Kidney capillary endothelial cell (primary cell): ENCODE measurements at places on chromosomes 2 and 18.

DNA sequence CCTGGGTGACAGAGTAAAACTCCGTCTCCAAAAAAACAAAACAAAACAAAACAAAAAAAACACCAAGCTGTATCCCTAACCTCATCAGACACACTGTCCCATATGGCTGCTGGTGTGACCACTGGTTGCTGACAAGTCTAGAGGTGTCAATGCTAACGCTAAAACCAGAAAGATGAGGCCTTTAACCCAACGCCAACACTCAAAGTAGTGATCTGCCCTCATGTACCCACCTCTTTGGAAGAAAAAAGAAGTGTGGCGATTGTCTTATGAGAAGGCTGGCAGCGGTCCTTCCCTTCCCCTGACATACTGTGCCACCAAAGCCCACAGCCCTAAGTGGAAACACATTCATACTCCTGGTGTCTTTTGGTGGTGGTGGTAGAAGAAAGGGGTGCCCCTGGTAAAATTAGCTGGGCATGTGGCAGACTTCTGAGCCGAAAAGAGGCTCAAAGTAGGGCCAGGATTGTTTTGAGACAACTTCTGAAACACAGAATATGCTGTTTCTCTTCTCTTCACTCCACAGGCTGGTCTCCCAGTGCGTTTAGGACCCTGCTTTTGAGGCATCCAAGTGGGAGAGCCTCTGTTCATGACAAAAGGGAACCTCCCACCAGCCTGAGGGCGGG is 9.8 kb downstream of the SERTAD2 start:
- no peak for DNase-seq

DNA sequence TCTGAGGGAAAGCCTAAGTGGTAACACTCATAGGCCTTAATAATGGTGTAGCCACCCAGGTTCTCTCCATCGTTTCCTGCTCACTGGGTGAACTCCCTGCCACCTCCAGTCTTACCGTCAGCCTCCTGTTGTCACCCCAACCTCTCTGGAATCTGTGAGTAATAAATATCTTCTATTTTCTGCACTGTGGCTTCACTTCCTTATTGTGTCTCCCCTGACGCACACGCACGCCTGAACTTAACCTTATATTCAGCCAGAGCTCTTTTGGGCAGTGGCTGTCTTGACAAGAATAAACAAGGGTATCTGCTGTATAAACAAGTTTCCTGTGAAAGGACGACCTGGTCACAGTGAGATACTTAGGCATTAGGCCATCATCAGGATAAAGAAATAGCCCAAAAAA is 467.2 kb downstream of the SPAG16 start:
- no peak for DNase-seq

DNA sequence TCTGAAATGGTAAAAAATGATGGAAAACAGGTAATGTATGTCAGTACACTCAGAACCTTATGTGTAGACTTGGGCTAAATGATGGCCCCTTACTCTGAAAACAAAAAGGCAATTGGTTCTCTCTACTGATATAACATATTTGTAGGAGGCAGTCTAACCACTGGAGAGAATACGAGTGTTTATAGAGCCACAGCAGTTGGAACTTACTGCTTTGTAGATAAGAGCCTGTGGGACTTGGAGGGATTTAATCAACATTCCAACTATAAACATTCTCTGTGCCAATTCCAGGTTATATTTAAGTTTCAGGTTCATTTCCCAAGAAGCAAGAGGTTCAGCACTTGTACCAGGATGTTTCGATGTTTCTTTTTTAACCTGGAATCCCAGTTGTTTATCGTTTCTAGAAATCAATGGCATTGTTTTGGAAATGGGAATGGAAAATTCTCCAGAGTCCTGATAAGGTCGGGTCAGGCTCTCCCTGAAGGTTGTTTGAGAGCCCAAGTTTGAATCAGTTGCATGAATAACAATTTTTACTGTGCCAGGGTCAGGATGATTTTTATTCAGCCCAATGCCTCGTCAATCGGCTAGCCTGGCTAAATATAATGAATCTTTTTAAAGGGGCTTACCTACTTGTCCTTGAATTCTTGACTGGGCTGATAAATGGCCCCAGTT is 278.4 kb upstream of the FAM98A start:
- DNase-seq: no peak

DNA sequence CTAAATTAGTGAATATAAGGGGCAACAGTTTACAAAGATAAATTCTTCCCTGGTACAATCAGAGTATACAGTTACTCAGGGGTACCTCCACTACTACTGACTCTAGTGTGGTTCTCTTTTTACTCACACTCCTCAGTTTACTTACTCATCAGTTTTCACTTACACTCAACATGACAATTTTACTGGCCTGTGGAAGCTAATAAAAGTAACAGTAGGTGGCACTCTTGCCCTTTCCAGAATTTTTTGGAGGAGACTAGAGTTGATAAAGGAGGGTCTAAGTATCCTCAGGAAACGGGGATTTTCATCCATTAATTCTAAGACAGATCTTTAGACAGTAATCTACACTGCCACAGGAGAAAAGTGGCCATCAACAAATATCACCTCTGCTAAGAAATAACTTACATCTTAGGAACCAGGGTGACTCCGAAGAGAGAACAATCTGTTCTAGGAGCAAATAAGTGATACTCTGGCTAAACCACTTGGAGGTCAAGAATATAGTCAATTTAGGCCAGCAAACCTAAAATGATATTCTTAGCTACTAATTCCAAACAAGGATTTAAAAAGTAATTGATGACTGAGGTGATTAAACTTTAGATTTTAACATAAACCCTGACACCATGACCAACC is 61.3 kb downstream of the ATL2 start:
- DNase-seq: peak; percentile 33

GRCh38 chr2:11540148-11540995 is 6.5 kb downstream of the GREB1 start:
- DNase-seq: no peak

DNA sequence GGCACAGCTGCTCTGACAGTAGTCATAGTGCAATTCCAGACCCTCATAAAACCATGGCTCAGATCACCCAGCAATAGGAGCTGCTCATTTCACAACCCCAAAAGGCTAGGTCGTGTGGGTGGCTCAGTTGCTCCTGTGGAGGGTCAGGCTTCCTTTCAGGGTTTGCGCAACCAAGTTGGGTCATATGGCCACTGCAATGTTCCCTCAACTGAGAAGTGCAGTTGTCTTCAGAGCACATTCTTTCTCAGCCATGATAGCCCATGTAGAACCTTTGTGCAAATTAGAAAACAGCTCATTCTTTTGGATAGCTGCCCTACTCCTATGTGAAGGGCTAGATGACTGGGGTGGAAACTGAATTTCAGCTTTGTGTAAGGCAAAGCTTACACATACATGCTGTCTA is 3.2 kb downstream of the SERPINB13 start:
- DNase-seq: no peak

DNA sequence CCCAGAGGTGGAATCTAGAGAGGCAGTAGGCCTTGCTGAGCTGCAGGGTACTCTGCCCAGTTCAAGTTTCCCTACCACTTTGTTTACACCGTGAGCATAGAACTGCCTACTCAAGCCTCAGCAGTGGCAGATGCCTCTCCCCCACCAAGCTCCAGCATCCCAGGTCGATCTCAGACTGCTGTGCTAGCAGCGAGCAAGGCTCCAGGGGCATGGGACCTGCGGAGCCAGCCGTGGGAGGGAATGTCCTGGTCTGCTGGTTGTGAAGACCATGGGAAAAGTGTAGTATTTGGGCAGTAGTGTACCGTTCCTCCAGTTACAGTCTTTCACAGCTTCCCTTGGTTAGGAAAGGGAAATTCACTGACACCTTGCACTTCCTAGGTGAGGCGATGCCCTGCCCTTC is 50.6 kb upstream of the FSIP2 start:
- DNase-seq: no peak

DNA sequence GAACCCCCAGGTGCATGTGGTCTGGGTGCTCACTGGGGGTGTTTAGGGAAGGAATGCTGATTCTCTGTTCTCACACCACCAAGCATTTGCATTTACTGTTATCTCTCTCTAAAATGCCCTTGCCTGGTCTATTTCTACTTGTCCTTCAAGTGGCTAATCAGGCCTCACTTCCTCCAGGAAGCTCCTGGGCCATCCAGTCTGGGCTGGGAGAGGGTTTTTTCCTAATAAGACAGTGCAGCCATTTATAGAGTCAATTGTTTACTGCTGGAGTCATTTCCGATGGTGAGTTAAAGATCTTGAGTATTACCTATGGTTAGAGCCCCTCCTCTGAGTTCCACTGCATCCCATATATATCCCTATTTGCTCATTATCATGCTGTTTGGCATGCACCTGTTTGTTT is 25.2 kb upstream of the ITGA6 start:
- peak; percentile 87 for DNase-seq

DNA sequence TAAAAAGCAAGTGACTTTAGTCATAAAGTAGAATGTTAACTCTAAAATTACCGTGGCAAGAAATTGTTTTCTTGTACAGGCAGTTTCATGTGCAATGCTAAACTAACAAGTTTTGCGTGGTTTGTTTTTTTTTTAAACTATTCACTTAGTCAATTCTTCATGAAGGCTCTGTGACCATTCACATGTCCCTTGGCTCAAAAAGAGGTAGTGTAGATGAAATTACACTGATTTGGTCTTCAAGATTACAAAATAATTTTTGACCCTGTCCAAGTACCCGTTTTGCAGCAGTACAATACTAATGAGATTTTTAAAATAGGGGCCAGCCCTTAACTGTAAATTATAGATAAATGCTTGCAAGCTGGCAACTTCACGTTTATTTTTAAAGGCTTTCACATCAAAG is 1.3 kb downstream of the TMEM131 start:
- DNase-seq: no peak

- no peak for DNase-seq
Measured at GRCh38 chr2:174052584-174052976, 87.4 kb upstream of the SP3 start.

DNA sequence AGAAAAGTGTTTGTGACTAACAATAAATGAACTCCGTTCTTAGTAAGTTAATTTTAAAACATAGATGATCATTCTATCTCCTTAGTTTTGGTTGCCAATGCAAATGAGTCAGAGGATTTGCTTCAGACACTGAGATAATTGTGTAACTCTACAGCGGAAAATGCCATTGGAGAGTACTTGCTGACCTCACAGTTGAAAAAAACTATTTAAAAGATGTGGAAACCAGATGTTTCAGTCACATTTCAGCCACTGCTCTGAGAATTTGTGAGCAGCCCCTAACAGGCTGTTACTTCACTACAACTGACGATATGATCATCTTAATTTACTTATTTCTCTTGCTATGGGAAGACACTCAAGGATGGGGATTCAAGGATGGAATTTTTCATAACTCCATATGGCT is at the start of gene TNFAIP6:
TNFAIP6 (plus strand) TSS at position 234 of the 400 bp plus-strand sequence; CDS start at position 309, 75 bp downstream.
- DNase-seq: no peak

- no peak for DNase-seq
Measured at GRCh38 chr2:85939131-85939530, 50.3 kb upstream of the ST3GAL5 start.

GRCh38 chr2:217396165-217396564 is 536.3 kb upstream of the TNP1 start:
- no peak for DNase-seq

DNA sequence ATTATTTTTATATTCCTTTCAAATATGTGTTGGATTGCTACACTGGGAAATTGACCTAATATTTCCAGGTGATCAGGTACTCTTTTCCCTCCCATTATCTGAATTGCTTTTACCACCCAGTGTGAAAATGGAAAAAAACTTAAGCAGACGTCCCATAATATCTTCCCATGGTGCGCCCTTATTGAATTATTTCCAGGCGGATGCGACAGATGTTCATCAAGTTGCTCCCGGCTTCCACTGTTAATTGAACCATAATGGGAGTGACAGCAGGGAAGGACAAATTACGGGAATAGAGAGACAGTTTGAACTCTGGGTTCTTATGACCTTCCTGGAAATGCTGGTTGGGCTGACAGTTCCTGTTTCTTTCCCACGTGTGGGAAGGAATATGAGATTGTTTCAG is 93.3 kb downstream of the THSD7B start:
- DNase-seq: no peak

DNA sequence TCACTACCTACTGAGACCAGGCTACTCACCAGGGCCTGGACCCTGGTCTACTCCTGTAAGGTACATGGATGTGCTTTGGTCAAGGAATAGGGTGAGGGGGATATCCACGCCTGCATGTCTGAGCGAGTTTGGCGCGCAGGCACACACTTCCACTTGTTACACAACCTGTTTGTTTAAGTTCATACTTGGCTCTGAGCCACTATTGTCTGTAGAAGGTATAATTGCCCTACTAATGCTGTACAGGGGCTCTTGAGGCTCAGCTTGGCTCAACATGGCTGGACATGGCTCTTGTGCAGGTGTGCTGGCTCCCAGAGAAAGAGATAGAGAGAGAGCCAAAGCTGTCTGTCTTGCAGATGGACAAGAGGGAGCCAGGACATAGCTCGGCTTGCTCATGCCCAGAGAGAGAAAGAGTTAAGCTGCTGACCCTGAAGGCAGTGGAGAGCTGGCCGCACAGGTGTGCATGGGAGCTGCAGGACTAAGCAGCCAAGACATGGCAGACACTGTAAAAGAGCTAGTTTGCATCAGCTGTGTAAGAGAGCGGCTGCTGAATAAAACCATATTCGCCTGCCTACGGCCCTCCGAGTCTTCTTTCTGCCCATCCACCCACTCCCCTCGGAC is 35.2 kb downstream of the NPPC start:
- no peak for DNase-seq

- DNase-seq: no peak
Measured at GRCh38 chr2:178006710-178007109, 65.9 kb downstream of the PDE11A start.

- no peak for DNase-seq
Measured at GRCh38 chr2:1698188-1698945, 45.9 kb downstream of the PXDN start.

DNA sequence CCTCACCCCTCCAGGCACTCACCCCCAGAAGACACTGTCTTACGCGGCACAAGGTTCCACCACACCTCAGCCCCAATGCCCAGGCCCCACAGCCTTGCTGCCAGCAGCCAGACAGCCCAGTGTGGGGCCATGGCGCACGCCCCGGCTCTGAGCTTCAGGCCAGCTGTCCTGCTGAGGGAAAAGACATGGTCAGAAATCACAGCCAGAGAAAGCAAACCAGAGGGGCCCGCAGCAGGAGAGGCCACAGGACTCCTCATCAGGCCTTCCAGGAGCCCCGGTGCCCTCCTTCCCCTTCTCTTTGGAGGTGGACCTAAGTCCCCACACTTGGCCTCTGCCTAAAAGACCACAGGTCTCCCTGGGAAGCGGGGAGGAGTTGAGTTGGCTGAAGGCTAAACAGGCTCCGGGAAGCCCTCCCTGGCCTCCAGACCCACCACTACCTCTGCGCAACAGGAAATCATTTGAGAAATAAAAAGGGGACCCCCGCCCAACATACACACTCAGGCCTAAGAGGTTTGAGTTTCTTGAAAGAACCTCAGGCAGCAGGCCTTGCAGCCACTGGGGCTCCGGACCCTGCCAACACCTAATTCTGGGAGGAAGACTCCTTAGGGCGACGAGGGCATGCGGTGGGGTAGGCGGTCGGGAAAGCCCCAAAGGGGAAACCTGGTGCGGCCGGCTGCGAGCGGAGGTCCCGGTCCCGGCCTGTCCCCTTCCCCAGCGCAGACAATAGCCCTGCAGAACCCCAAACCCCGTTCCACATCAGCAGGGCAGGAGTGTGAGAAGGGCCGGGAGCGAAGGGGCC is 1.9 kb downstream of the SEMA4C start:
- no peak for DNase-seq

GRCh38 chr2:23622966-23623675 is 238.1 kb downstream of the KLHL29 start:
- DNase-seq: no peak

GRCh38 chr2:148658807-148659722 is 14.5 kb downstream of the EPC2 start:
- DNase-seq: peak; percentile 66

GRCh38 chr18:13366962-13367892 is 148.7 kb downstream of the LDLRAD4 start:
- no peak for DNase-seq

GRCh38 chr2:227147023-227147422 is 17.0 kb downstream of the COL4A4 start:
- DNase-seq: no peak
